ENCODE measurements at places on chromosomes 2 and 18. TPM values are rescaled to one million over a fixed set of nuclear protein-coding genes. Genes with fewer than 3 reads are reported as not detected.

The DAPL1 gene
- total RNA-seq: 12.3 TPM

The GPR17 gene
- total RNA-seq: not detected

The CYP26B1 gene
- 15.4 TPM for total RNA-seq

- no peak for DNase-seq
These were observed 2.8 kb upstream of the SCRN3 start for GRCh38 chr2:174392706-174393105.

GRCh38 chr2:165505514-165505913 lies 36.0 kb downstream of the CSRNP3 start:
- no peak for DNase-seq

- DNase-seq: no peak
These were observed 84.2 kb upstream of the RMP24 start for GRCh38 chr18:35888329-35888728.

- DNase-seq: no peak
These were observed 356.8 kb downstream of the PLCL1 start for GRCh38 chr2:198161151-198161550.

DNA sequence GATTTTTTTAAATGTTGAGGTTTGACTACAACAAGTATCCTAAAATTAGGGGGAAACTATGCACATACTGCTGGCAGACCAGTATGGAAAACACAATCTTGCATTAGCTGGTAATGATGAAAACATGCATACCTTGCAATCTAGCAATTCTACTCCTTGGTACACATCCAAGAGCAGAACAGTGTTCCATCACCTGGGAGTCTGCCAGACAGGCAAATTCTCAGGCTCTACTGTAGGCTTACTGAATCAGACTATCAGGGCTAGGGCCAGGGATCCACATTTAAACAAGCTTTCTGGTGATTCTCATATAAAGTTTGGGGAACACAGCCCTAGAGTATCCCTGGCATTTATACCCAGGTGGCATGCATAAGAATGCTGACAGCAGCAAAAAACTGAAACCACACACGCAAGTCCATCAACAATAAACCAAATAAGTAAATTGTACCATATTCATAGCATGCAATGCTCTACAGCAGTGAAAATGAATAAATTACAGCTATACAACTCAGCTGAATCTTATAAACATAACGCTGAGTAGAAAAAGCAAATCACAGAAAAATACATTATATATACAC lies 13.6 kb downstream of the CDH2 start:
- DNase-seq: no peak

DNA sequence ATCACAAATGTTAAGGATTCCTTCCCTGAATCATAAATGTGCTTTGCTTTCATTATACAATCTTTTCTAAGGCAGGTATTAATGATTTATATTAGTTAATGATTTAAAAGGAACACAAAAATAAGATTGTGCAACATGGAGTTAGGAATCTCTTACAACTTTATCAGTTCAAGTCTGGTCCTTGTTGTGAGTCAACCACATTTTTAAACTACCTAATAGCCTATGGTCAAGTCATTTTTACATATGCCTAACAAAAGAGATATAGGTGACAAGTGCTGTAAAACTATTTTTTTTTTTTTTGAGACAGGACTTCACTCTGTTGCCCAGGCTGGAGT lies 8.2 kb upstream of the INPP1 start:
- no peak for DNase-seq

GRCh38 chr18:63301434-63301833 lies 18.1 kb downstream of the BCL2 start:
- DNase-seq: peak; percentile 22

DNA sequence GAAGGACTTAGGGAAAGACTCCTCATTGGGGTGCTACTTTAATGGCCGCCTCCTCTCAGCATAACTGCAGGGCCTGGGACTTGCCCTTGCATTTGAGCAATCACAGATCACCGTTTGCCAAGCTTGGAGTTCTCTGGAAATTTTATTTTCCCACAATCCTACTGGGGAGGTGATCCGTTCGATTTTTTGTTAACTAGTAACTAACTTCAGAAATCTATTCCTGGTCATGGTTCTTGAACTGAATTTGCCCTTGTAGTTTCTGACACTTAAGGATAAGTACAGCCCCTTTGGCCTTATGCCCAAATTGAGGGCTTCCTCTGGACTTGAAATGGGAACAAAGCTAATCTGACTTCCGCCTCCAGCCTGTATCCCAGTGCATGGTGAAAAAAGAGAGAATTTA lies 60.5 kb upstream of the ST3GAL5 start:
- DNase-seq: peak; percentile 84

GRCh38 chr2:174344716-174345461 lies 10.1 kb downstream of the SP9 start:
- DNase-seq: no peak

DNA sequence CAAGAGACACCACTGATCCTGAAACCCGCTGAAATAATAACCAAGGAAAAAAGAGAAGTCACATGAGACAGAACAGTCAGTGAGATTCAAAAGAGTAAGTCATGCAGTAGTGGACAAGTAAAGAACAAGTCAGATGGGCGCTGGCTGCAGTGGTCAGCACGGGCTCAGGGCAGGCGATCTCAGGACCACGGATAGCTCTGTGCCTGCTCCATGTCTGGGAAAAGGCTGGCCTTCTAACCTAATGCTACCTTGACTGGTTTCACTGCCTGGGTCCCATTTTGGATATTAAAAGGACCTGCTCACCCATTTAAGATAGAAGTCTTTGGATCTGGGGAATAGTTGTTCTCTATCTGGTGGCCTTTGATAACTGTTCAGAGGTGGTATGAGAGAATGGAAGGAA lies 61.7 kb upstream of the LCLAT1 start:
- DNase-seq: peak; percentile 71

- no peak for DNase-seq
These were observed 186.0 kb downstream of the DIS3L2 start for GRCh38 chr2:232147440-232148077.
